ENCODE measurements at places on chromosomes 4 and X.
A peak's percentile ranks its signal among the peaks of the same experiment; 100 is the strongest.

GRCh38 chr4:71239365-71239764 is 99.5 kb upstream of the SLC4A4 start:
- peak; percentile 76 for DNase-seq

GRCh38 chr4:85243857-85244256 is 231.1 kb upstream of the ARHGAP24 start:
- DNase-seq, result no peak

DNA sequence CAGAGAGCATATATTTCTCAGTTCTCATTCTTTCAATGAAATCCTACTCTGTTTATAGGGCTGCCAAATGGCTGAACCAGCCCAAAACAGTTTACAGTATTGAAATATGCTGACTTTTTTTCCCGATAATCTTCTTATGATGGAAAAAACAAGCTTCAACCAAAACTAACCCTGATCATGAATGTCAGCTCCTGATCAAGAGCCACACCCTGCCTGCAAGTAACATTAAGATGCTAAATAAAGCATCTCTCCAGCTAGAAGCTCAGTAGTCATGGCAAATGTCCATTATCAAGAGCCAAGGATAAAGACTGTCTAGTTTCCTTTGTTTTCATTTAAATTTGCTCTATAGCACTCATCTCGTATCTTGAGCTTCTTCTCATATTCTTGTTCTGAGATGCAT is 136.0 kb downstream of the ADAMTS3 start:
- DNase-seq, result no peak

- DNase-seq, result no peak
Observed at GRCh38 chr4:80139671-80140070, 57.6 kb upstream of the PRDM8 start.

GRCh38 chr4:47060561-47060960 is 29.2 kb downstream of the GABRB1 start:
- DNase-seq, result no peak

GRCh38 chr4:62209757-62210485 is 1009.8 kb downstream of the ADGRL3 start:
- peak; percentile 19 for DNase-seq

GRCh38 chrX:40746521-40746920 is 11.2 kb upstream of the MED14 start:
- DNase-seq, result no peak

GRCh38 chr4:105170711-105171110 is 24.0 kb downstream of the TET2 start:
- DNase-seq, result no peak

DNA sequence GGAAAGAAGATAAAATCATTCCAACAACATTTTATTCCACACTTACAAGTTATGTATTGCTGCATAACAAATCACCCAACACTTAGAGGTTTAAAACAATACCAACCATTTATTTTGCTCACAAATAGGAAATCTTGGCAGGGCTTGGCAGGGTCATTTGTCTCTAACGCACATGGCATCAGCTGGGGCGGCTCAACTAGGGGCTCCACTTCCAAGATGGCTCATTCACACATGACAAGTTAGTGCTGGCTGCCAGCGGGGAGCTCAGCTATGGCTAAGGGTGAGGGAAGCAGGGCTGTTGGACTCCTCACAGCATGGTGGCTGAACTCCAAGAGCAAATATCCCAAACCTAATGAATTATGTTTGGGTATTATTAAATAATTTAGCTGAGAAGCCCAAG is 377.0 kb downstream of the ZNF674 start:
- no peak for DNase-seq

DNA sequence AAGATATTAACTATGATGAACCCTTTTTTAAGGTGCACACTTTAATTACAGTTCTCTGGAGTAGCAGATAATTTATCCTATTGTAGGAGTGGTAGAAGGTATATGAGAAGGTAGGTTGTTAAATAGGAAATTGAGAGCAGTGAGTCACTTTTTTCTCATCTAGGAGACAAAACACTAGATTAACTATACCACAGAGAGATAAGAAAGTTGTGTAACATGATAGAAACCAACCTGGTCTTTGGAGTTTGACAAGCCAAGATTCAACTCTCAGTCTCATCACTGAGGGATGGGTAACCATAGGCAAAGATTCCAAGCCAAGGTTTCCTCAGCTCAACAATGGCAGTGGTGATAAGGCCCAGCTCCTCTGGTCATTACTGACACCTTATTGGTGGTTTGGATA is 104.0 kb downstream of the MAD2L1 start:
- no peak for DNase-seq

DNA sequence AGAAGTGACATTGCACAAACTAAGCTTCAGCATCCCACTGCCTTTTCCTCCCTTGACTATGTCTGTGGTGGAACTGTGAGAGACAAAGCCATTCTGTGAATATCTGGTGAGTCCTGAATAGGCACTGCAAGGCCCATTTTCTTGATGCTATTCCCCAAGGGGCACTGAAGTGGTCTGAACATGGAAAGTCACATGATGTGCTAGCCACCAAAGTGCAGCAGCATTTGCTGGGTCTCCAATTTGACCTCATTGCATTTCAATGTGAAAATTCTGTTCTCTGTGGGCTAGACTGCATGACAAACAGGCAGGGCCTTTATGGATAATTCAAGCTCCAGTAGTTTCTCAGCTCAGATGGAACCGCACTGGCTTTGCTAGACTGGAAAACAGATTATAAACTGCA is 627.4 kb upstream of the BOD1L1 start:
- DNase-seq, result no peak

GRCh38 chr4:186823989-186824388 is 100.3 kb upstream of the FAT1 start:
- DNase-seq, result no peak

- peak; percentile 61 for DNase-seq
Observed at GRCh38 chr4:137819964-137820383, 287.7 kb upstream of the PCDH18 start.

- no peak for DNase-seq
Observed at GRCh38 chr4:26826721-26827120, 33.9 kb upstream of the STIM2 start.
